ENCODE measurements at places on chromosomes 2 and 18. TPM values are rescaled to one million over a fixed set of nuclear protein-coding genes. Genes with fewer than 3 reads are reported as not detected.

CELF4 gene
- total RNA-seq = not detected

CYP27A1 gene
- 5.8 TPM for total RNA-seq

DUSP2 gene
- total RNA-seq = 16.7 TPM

FAM110C gene
- 6.8 TPM for total RNA-seq

NGEF gene
- 71.3 TPM for total RNA-seq

DTNB gene
- 23.1 TPM for total RNA-seq

BZW1 gene
- total RNA-seq = 389 TPM

PDCD1 gene
- not detected for total RNA-seq

ANKRD39 gene
- total RNA-seq = 24.5 TPM

IHH gene
- 0.07 TPM for total RNA-seq

DNA sequence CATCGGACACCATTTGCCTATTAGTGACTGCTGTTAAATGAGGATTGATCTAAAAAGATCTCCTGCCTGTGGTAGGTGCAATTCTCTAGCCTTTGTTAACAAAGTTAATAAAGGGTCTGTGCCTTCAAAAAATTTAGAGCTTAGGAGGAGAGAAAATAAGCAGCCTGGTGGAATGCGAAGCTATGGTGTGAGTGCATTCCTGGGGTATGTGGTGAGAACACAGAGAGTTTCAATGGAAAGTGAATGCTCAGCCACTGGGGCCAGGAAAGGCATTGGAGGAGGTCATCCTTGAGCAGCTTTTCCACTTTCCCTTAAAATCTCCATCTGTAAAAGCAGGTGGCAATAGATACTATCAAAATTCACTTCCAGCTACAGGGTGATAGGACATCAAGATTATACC, 331.2 kb upstream of the LRATD1 start:
- no peaks in the 10 kb centered on the region for H3K36me3 ChIP-seq
- no peak overlapping the region for H3K4me3 ChIP-seq
- H3K4me1 ChIP-seq = 0 out of 2 replicates have a peak, but pooled peaks cover 6% of the 10 kb centered on the region
- no peak overlapping the region for H3K27ac ChIP-seq
- DNase-seq = no peak

GRCh38 chr2:192885569-192886160, 690.9 kb upstream of the TMEFF2 start:
- peak; percentile 50 for DNase-seq
- no peaks in the 10 kb centered on the region for H3K36me3 ChIP-seq
- H3K4me1 ChIP-seq = no peaks in the 10 kb centered on the region
- no peak overlapping the region for H3K4me3 ChIP-seq
- H3K27me3 ChIP-seq = no peaks in the 10 kb centered on the region

- H3K4me1 ChIP-seq = no peaks in the 10 kb centered on the region
- no peaks in the 10 kb centered on the region for H3K27me3 ChIP-seq
- no peak for DNase-seq
- H3K27ac ChIP-seq = no peak overlapping the region
Observed at GRCh38 chr2:38739524-38739923, 11.6 kb downstream of the SRSF7 start.

DNA sequence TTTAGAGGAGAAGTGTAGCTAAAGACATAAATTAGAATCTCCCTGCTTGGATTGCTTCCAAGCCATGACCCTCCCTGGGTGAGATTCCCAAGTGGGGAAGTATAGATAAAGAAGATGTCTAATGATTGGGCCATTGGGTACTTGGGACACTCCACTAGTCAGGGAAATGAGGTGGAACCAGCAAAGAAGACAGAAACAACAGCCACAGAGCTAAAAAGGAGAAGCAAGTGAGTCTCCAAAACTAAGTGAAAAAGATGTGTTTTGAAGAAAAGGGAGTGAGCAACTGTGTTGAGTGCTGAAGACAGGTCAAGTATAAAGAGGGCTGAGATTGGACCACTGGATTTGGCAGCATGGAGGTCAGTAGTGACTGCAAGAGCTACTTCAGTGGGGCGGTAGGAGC, 276.7 kb upstream of the STON1 start:
- H3K4me1 ChIP-seq = peaks cover 16% of the 10 kb centered on the region
- no peak for DNase-seq
- no peak overlapping the region for H3K4me3 ChIP-seq

DNA sequence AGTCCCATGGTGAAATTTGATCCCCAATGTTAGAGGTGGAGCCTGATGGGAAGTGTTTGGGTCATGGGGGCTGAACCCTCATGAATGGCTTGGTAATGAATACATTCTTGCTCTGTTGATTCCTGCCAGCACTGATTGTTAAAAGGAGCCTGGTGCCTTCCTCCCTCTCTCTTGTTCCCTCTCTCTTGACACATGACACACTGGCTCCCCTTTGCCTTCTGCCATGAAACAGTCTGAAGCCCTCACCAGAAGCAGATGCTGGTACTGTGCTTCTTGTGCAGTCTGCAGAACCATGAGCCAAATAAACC, 30.6 kb upstream of the EPC2 start:
- no peaks in the 10 kb centered on the region for H3K36me3 ChIP-seq
- H3K4me3 ChIP-seq = no peak overlapping the region
- peaks cover 24% of the 10 kb centered on the region for H3K4me1 ChIP-seq
- DNase-seq = peak; percentile 22
- H3K27me3 ChIP-seq = no peaks in the 10 kb centered on the region
- peak overlapping the region; percentile 41 for H3K27ac ChIP-seq

- H3K27ac ChIP-seq = no peak overlapping the region
- H3K27me3 ChIP-seq = no peaks in the 10 kb centered on the region
- H3K4me3 ChIP-seq = no peak overlapping the region
- no peak for DNase-seq
Observed at GRCh38 chr2:160139991-160140390, 60.1 kb downstream of the ITGB6 start.

GRCh38 chr18:3115447-3116030, 102.6 kb upstream of the LPIN2 start:
- peaks cover 49% of the 10 kb centered on the region for H3K4me1 ChIP-seq
- H3K27me3 ChIP-seq = no peaks in the 10 kb centered on the region
- H3K36me3 ChIP-seq = no peaks in the 10 kb centered on the region
- peak; percentile 39 for DNase-seq
- H3K4me3 ChIP-seq = no peak overlapping the region
- H3K27ac ChIP-seq = no peak overlapping the region

DNA sequence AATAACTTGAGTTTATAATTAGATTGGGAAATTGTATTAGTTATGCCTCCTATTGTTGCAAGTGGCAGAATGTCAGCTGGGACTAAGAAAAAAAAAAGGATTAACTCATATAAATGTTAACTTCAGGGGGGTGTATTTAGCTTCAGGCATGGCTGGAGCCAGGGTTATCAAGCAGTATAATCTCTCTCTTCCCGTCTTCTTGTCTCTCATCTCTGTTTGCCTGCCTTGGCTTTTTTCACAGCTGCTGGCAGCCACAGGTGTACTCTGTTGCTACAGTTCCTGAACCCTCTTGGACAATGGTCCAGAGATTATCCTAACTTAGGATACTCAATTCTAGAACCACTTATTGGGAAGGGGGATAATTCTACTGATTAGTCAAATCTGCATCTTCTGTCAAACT, 370.7 kb upstream of the MEX3C start:
- no peak overlapping the region for H3K4me3 ChIP-seq
- H3K4me1 ChIP-seq = no peaks in the 10 kb centered on the region
- H3K36me3 ChIP-seq = no peaks in the 10 kb centered on the region
- DNase-seq = no peak
- no peaks in the 10 kb centered on the region for H3K27me3 ChIP-seq
- H3K27ac ChIP-seq = no peak overlapping the region

GRCh38 chr2:127185093-127185492, 35.0 kb downstream of the CYP27C1 start:
- H3K4me1 ChIP-seq = no peaks in the 10 kb centered on the region
- H3K36me3 ChIP-seq = no peaks in the 10 kb centered on the region
- H3K4me3 ChIP-seq = no peak overlapping the region
- no peak overlapping the region for H3K27ac ChIP-seq
- DNase-seq = no peak

DNA sequence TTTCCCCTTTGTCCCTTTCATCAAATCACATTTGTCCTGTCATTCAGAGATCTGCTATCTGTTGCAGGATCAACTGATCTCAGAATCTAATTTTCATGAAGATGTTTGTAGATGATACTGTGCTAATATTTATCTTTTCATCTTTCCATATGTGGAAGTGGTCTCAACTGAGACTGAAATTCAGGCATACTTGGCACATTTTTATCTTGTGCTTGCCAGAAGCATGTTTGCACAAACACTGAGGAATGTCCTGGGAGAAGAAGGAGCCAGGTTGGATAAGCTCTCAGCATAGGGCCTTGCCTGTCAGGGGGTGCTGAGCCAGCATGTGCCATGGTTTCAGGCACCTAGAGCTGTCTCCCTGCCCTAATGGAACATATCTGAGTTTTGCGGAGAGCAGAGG, 24.5 kb upstream of the MMADHC start:
- H3K27ac ChIP-seq = no peak overlapping the region
- H3K4me1 ChIP-seq = peaks cover 16% of the 10 kb centered on the region
- no peaks in the 10 kb centered on the region for H3K36me3 ChIP-seq
- no peak overlapping the region for H3K4me3 ChIP-seq
- H3K27me3 ChIP-seq = no peaks in the 10 kb centered on the region
- peak; percentile 72 for DNase-seq

GRCh38 chr2:145960479-145961163, 1440.7 kb upstream of the ZEB2 start:
- H3K4me1 ChIP-seq = no peaks in the 10 kb centered on the region

DNA sequence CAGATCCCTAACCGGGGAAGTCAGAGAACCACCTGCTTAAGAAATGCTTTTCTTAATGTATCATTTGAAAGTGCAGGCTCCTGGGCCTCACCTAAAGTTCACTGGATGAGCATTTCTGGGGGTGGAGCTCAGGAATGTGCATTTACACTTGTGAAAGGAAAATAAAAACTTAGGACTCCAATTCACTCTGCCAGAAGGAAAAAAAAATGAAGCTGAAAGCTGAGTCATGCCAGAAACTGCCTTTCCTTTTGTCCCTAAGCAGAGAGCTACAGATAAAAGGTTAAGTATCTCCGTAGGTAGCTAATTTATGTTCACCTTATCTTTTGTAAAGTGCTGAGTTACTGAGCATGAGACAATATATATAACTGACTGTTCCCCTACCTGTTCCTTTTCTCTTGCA, 229.5 kb upstream of the MEX3C start:
- no peaks in the 10 kb centered on the region for H3K36me3 ChIP-seq
- DNase-seq = no peak
- H3K27ac ChIP-seq = no peak overlapping the region
- H3K27me3 ChIP-seq = no peaks in the 10 kb centered on the region
- H3K4me3 ChIP-seq = no peak overlapping the region

GRCh38 chr2:127014630-127015029, 92.3 kb downstream of the BIN1 start:
- peaks cover 27% of the 10 kb centered on the region for H3K4me1 ChIP-seq
- no peak overlapping the region for H3K4me3 ChIP-seq
- peaks cover 12% of the 10 kb centered on the region for H3K27me3 ChIP-seq
- no peaks in the 10 kb centered on the region for H3K36me3 ChIP-seq
- peak; percentile 89 for DNase-seq
- H3K27ac ChIP-seq = peak overlapping the region; percentile 72

DNA sequence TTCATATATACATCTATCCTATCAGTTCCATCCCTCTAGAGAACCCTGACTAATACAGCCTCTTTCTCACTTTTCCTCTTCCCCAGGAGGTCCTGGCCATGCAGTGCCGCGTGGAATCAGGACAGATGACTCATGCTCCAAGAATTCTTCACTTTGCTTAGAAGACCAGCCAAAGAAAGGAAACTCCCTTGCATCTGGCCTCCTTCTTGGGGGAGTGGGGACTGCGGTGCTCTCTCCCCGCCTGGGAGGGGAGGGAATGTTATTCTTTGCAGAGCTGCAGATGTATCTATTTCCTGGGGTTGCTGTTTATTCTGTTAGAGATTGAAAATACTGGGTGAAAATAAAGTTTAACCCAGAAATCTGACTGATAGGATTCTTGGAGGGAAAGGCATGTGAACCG, 111.5 kb upstream of the SH3BP4 start:
- DNase-seq = peak; percentile 93
- H3K36me3 ChIP-seq = no peaks in the 10 kb centered on the region
- no peak overlapping the region for H3K4me3 ChIP-seq
- H3K4me1 ChIP-seq = peaks cover 24% of the 10 kb centered on the region

DNA sequence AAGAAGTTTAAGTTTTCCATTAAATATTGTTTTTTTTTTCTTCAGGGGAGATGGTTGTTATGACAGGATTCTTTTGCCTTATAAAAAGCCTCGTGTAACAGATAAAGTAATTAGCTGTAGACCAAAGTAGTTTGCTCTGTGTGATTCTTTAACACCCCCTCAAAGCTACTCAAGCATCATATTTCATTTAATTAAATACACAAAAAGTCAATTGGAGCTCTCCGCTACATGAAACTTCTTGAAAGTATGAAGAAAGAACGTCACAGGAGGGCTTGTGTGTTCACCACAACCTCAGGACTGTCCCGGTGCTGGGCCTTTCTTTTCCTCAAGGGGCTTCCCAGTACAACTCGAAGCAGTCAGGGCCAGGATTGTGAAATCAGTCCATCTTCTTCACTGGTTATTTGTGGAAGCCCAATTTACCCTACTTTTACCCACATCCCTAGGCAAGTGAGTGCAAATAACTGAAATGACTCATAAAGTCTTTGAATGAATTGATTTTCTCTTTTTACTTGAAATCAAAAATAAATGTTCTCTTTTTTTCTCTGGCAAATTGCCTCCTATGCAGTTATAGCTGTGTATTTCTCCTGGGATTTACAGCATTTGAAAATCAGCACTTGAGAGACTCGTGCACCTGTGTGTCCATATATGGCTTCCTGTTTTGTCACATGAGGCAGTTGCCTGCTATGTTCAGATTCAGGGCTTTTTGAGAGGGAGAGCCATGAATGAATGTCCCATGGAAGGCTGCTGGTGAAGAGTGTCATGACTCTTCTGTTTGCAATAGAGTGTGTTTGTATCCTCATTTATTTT, 48.6 kb downstream of the LINC00305 start:
- no peaks in the 10 kb centered on the region for H3K4me1 ChIP-seq
- DNase-seq = no peak
- no peak overlapping the region for H3K4me3 ChIP-seq
- H3K27me3 ChIP-seq = peaks cover 20% of the 10 kb centered on the region
- H3K27ac ChIP-seq = no peak overlapping the region

DNA sequence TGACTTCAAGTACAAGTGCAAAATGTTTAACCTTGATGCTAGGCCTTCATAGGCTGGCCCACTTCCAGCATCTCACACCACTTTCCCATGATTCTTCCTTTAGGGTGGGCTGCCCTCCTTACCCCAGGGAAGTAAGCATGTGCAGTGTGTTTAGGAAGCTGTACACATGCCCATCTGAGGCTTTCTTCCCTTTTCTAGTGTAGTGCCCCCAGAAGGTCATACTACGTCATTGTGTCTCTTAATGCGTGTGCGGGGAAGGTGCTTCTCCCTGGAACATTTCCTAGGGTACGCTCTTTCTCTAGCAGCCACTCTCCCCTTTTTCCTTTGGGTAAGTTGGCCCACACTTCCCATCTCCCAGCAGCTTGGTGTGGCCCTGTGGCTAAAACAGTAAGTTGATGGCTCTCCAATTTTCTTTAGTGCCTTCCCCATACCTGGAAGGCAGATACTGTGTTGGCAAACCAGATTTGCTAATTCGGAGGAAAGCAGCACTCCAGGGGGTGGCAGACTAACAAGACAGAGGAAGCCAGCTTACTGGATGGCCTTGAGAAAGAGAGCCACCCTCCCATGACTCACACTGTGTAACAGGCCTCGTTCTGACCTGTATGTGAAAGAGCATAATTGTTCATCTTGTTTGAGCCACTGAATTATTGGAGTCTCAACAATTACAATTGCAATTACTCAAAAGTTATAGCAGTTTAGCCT, 1.1 kb upstream of the SULT6B1 start:
- no peaks in the 10 kb centered on the region for H3K27me3 ChIP-seq
- DNase-seq = peak; percentile 84
- peak overlapping the region; percentile 34 for H3K27ac ChIP-seq
- peaks cover 14% of the 10 kb centered on the region for H3K4me1 ChIP-seq
- no peak overlapping the region for H3K4me3 ChIP-seq
